ENCODE measurements at places on chromosomes 3 and 15.

DNA sequence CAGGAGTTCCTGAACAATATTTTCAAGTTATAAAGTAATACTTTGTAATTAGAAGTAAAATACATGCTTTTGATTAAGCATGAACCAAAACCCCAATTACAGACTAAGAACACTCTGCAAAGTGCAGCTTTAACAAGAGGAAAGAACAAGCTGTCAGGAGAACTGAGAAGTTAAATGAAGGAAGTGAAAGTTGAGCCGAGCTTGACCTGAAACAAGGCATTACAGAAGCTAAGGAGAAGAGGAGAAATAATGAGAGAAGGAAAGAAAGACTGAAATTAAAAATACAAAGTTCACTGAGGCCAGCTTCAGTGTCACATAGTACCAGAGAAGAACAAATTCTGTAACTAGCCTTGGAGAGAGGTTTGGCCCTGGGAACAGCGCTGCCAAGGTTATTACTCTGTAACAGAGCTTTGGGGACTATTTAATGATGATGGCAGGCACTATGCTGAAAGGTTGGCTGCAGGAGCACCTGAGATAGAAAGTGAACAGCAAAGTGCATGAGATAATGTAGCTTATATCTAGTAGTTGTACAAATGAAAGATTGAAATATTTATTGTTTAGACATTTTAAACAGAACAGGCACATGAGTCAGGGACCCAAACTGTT is 241.9 kb upstream of the PEX5L start:
- DNase-seq: no peak

- peak; percentile 88 for DNase-seq
These were observed at the start of gene ABHD14A for GRCh38 chr3:51974963-51975851. Gene ABHD14A (plus strand): TSS chr3:51975064. CDS start chr3:51975136, 72 bp downstream.

DNA sequence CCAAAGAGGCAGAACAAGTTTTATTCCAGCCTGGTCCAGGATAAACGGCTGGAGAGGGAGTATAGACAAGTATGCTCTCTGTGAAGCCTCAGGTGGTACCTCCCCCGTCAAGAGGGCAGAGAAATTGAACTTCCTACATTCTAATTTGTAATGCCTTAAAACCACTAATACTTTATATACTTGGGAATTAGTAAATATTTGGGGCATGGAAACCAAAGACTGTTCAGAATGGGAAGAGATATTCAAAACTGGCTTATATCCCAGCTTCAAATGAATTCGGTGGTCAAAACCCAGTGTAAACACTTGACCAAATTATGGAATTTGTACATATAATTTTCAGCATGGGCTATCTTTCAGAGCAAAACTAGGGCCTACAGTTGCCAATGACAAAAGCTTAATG is 122.6 kb downstream of the FBN1 start:
- DNase-seq: no peak

- DNase-seq: peak; percentile 78
These were observed 276.6 kb upstream of the NR2F2 start for GRCh38 chr15:96053781-96054428.

- no peak for DNase-seq
These were observed 26.0 kb downstream of the SLC12A6 start for GRCh38 chr15:34311563-34311962.

DNA sequence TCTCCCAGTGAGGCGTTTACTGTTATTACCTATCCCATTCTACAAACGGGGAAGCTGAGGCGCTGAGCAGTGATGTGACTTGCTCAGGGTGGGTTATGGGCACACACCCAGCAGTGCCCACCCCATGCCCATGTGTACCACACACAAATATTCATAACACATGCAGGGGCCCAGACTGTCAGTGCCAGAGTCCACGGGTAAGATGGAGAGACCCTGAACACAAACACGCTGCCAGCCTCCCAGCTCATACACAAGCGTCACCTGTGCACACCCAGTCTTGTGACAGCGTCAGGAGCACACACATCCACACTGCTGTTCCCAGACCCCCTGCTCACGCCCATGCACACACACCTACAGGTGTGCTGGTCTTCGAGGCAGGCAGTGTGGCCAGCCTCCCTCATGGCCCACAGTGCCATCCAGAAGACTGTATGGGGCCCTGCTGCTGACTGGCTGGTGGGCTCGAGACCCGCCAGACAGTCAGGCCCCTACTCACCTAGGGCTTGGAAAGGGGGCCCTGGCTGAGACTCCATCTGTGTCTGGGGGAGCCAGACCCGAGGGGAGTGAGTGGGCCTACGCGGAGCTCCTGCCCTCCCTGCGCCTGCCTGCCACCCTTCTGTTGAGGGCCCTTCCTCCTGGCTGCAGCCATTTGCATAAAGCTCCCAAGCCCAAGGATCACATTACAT is 39.4 kb downstream of the DNAJB8 start:
- no peak for DNase-seq

DNA sequence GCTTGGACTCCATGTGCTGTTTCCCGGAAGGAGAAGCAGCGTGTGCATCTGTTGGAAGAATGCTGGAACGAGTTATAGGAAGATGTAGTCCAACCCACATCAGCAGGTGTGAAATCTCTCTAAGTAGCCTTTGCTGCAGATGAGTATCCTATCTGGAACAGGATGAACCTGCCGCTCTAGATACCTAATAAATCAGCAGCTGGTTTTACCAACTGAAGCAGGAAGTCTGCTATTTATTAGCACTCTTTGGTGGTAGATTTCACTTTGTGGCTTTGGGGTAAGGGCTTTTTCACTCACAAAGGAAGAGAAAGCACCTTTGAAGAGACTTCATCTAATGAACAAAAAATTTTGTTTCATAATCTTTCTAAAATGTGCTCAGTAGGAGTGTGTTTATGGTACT is 66.4 kb downstream of the DCUN1D1 start:
- no peak for DNase-seq

GRCh38 chr3:101148001-101148400 is 154.8 kb upstream of the ABI3BP start:
- no peak for DNase-seq

DNA sequence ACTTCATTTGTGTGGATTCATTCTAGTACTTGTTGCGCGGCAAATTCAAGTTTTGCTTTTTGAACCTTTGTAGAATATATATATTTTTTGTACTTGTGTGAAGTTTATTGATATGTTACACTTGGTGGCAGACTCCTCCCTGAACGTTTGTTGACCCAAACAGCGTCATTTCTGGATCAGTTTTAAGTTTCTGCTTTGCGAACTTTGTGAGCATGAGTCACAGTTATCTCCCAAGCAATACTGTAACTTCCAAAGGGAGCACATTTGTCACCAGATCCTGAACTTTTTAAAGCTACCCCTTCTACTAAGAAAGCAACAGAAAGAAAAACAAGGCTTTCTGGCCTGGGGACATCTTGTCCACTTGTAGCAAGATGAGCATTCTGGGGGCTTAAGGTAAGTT is 74.8 kb upstream of the CACNA2D3 start:
- DNase-seq: no peak

- no peak for DNase-seq
These were observed 62.1 kb upstream of the CCDC54 start for GRCh38 chr3:107315141-107315540.

DNA sequence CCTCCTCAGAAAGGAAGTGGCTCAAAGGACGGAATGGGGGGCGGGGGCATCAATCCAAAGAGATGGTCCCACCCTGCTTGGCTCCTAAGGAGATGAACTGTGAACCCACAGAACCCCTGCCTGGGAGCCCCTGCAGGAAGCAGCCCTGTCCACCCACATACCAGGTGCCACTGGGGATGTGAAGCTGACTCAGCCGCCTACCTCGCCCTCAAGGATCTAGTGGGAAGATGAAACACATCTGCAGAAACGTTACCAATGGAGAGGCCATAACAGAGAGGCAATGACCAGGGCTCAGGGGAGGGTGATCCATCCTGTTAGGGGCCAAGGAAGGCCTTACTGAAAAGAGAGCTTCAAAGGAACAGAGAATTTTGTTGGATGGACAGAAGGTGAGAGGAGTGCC is 35.1 kb downstream of the EAF1 start:
- DNase-seq: no peak

DNA sequence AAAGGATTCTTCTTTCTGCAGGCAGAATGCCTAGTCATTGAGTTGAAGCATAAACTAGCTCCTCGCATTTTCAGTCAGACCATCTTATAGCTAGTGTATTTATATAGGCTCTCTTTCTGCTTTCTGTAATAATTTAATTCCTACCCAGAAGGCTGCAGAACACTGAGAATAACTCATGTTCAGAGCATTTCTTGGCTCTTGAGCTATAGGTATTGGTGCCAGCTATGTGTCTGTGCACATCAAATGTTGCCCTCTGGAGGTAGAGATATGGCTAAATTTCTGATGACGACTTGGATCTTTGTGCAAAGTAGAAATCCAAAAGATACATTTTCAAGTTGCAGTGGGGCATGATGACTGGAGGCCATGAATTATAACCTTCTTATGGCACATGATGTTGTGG is 336.2 kb upstream of the TPM1 start:
- DNase-seq: no peak

DNA sequence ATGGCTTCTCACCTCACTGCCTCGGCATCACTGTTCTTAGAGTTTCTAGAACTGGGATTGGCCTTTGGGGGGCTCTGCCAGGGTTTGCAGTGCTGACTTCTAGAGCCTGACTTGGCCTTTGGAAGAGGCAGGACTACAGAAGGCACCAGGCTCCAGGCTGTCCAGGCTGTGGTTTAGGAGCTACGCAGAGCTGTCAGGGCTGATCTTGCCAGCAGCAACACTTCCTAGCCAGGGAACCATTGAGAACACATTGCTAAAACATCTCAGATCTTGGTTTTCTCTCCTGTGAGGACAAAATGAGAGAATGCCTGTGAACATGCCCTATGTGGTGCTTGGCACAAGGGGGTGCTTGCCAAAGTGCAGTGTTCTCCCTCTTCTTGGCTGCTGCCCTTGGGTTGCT is 34.6 kb upstream of the APEH start:
- DNase-seq: no peak

Data from psoas muscle (tissue), 8 donors.